ENCODE measurements at places on chromosomes 2 and 18.

- DNase-seq, result no peak
These were observed 116.8 kb upstream of the GATA6 start for GRCh38 chr18:22052405-22053105.

DNA sequence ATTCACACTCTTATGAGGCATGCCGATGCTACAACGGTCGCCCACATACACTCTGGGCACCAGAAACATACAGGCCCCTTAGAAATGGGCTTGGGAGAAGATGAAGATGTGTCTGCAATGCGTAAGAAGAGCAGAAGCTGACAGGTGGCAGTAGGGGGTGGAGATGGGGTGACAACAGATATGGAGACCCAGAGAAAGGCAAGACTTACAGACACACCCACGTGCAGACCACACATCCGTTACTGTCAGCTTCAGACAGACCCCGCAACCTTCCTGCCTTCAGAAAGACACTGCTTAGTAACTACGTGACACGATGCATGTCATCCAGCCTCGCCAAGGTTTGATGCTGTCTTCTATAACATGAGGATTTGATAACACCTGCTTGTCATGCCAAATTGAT is 89.5 kb downstream of the ZFP36L2 start:
- no peak for DNase-seq

GRCh38 chr18:42030586-42031182 is 75.7 kb downstream of the PIK3C3 start:
- DNase-seq, result no peak

DNA sequence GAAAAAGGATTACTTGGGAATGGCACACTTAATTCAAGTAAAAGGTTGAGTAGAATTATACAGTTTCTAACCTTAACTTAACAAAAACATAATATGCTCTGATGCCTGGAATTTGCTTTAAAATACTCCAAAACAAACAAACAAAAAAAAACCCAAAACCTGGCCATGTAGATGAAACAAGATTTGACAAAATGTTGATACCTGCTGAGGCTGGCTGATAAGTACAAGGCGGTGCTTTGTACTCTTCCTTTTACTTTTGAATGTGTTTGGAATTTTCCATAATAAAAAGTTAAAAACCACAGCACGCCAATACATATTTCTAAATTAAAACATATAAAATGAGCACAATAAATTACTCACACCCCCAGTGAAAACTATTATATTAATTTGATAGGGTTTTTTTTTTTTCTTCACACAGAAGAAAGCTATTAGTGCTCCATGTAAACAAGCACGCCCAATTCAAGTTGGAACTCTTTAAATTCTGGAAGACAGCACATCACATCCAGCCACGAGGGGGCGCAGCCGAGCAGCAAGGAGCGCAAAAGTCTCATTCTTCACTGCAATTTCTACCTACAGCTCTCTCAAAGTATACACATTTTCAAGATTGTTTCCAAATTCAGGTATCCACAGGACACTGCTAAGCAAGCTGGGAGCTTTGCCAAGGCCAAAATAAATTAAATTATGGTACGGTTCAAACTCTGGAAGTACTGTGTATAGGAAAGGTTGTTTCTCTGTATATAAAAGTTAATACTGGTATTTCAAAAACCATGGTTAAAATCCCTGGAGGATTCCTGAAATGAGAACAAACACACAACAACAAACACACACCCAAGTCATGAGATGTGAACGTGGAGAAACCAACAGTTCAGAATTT is 7.5 kb downstream of the SERTAD2 start:
- DNase-seq, result no peak

GRCh38 chr2:223995569-223995968 is 38.3 kb downstream of the MRPL44 start:
- peak; percentile 18 for DNase-seq

Measured in BJ (cell line).